M059J (cell line): ENCODE measurements at places on chromosomes 5 and 9.

- DNase-seq, result no peak
Observed at GRCh38 chr5:151611127-151611775, 20.1 kb upstream of the FAT2 start.

DNA sequence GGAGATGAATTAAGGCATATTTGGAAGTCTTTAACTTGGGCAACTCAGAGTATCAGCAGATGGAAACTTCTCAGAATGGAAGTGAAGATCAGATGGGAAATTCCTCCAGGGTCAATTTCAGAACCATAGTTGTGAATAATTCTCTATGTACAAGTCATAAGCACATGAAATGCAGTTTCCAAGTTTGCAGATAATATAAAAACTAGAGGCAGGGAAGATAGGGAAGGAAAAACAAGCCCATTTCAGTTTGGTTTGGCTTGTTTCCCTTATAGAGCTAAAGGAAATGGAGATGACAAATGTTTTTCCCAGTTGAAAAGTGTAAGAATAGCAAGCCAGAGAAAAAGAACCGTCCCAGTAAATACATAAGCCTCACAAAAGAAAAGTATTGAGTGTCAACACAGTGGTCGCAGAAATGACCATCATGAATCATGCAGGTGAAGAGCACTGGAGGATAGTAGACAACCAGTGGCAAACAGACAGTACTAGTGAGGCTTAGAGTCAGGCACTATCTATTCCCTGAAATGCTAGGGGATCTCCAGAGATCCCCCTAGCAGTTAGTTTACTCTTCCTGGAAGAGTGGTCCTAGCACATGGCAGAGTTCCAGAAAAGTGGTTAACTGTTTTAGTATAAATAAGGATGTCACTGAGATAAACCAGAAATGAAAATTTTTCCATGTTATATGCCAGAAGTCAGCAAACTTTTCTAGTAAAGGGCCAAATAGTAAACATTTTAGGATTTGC is 245.9 kb downstream of the SAXO1 start:
- DNase-seq, result no peak

- no peak for DNase-seq
Observed at GRCh38 chr9:84758817-84759216, 89.3 kb downstream of the NTRK2 start.

DNA sequence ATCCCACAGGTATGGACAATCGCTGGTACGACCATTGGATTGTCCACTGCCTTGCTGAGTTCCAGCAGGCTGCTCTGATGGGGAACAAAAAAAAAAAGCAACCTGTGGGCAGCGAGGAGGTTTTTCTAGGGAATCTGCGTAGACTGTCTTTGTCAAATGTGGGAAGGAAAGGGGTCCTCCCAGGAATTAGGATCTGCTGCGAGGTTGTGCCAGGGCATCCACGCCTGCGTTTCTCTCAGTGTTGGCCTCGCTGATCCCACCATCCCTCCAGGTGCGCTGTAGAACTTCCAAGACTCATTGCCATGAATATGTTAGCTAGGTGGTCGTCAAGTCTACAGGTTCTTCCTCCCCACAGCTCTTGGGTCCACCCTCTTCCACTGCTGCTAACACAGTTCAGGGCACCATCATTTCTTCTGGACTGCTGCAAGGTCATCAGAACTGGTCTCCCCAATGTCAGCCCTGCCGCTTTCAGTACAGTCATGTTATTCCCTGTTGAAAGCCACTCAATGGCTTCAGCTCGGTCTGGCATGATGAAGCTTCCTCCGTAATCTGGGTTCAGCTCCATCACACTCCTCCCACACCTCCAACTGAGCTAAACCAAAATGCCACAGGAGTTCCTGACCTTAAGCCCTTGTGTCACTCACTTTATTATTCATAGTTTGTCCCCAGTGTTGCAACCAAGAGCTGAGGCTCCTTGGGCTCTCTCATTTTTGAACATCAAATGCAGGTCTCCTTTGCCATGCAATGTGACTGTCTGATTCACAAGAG is 79.5 kb upstream of the DMRT1 start:
- DNase-seq, result no peak

GRCh38 chr5:67494186-67494855 is 297.7 kb upstream of the CD180 start:
- DNase-seq, result no peak
